ENCODE measurements at places on chromosomes 7 and 10.

- no peak for DNase-seq
Observed at GRCh38 chr10:53022611-53023088, 250.1 kb upstream of the MBL2 start.

GRCh38 chr10:101682172-101682825 lies 12.7 kb downstream of the FBXW4 start:
- DNase-seq, result no peak

DNA sequence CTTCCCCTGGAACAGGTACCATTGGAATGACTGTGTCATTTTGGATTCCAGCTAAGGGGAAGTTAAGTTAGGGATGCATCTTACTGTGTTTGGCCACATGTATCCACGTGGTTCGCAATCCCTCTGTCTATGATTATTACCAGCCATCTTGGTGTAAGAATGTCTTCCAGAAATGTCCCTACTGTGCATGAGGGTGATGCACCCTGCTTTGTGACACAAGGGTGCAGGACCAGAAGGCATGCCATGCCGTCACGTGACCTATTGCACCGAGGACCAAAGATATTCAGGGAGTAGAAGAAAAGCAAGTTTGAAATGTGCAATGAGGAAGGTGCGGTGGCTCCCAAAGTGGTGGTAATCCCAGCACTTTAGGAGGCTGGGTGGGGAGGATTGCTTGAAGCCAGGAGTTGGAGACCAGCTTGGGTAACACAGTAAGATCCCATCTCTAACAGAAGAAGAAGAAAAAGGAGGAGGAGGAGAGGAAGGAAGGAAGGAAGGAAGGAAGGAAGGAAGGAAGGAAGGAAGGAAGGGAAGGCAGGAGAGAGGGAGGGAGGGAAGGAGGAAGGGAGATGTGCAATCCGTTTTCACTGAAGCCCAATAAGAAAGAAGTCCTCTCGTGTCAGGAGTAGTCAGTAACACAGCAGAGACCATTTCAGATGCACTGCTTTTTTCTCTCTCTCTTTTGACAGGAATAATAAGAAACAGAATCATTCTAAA lies 42.5 kb upstream of the USP6NL start:
- no peak for DNase-seq

DNA sequence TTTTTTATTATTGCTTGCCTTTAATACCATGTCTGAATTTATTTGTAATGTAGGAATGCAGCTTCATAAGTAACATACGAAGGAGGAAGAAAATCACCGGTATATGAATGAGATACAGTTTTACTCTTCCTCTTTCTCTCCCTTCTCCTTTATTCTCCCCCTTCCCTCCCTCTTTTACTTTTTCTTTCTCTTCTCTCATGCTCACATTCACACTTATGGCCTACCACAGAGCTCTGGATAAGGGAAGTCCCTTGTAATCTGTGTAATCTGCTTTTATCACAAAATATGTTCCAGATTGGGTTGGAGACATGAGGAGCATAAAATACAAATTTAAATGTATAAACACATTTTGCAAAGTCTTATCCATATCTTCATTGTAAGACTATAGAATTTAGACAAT lies 59.4 kb downstream of the MDFIC start:
- DNase-seq, result no peak

DNA sequence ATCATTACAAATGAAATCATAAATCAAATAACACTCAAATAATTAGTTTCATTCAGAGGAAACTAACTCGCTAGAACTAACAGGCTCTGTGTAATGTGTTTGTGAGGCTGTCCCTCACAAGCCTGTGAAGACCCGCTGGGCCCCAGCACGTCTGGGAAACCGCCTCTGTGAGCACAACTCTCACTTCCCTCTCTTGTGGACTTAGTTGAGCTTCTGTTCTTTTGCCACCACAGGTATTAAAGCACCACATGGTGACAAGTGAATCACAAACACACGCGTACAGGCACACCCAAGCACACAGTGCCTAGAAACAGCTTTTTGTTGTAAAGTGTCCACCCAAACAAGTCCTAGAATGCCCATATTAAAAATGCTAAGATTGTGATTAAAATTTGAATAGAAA lies 51.0 kb downstream of the ZNF777 start:
- no peak for DNase-seq

- DNase-seq, result no peak
Observed at GRCh38 chr10:37748170-37748569, 109.2 kb downstream of the ZNF248 start.
